ENCODE measurements at places on chromosomes 16 and 17.
A peak's percentile ranks its signal among the peaks of the same experiment; 100 is the strongest.

DNA sequence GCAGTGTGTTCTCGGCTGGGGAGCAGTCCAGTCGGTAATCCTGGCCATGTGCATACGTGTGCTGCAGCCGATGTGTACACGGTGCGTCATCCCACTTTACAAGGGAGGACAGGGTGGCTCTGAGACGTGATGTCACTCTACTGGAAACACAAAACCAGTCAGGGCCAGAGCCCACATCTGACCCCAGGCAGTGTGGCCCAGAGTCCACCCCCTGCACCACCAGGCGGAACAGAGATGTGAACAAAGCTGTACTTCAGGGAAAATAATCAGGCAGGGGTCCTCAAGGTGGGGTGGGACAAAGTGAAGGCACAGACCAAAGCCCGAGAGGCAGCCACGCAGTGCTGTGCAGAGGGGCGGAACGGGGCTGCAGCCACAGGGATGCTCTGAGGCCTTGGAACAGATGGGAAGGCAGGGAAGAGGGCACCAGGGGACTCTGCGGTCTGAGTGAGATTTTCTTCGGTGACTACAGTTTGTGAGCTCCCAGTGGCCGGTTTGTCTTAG, 181.5 kb downstream of the ZNF423 start:
- no peaks in the 10 kb centered on the region for H3K27me3 ChIP-seq
- H3K4me1 ChIP-seq = no peaks in the 10 kb centered on the region
- peaks cover 2% of the 10 kb centered on the region for H3K36me3 ChIP-seq
- H3K4me3 ChIP-seq = no peak overlapping the region

DNA sequence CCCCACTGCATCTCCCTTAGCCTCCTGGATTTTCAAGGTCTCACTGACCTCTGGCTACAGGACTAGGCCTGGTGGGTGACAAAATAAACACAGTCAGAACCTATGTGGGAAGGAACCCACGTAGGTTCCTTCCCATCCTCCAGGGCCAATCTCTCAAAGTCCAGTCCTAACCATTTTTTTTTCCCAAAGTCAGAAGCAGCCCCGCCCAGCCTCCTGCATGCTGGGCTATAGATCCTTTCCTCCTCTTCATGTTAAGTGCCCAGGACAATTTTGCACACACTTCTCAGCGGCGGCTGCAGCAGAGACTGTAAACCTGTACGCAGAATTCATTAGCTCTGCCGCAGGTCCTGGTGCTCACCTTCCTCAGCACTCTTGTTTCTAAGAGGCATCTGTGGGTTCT, 285.8 kb downstream of the NPIPA8 start:
- peaks cover 32% of the 10 kb centered on the region for H3K27me3 ChIP-seq
- no peaks in the 10 kb centered on the region for H3K36me3 ChIP-seq
- no peaks in the 10 kb centered on the region for H3K4me1 ChIP-seq
- no peak overlapping the region for H3K4me3 ChIP-seq
- H3K27ac ChIP-seq = no peak overlapping the region

GRCh38 chr17:59353936-59354755, 22.7 kb downstream of the YPEL2 start:
- H3K36me3 ChIP-seq = peaks cover 29% of the 10 kb centered on the region
- no peak for DNase-seq
- peak overlapping the region; percentile 89 for H3K27ac ChIP-seq
- H3K27me3 ChIP-seq = no peaks in the 10 kb centered on the region
- H3K4me1 ChIP-seq = peaks cover 68% of the 10 kb centered on the region

- H3K36me3 ChIP-seq = peaks cover 6% of the 10 kb centered on the region
- H3K27ac ChIP-seq = no peak overlapping the region
- no peak overlapping the region for H3K4me3 ChIP-seq
- no peak for DNase-seq
Observed at GRCh38 chr17:77148077-77148939, 7.5 kb downstream of the SEC14L1 start.

- no peak overlapping the region for H3K27ac ChIP-seq
- H3K36me3 ChIP-seq = no peaks in the 10 kb centered on the region
- no peak for DNase-seq
- no peak overlapping the region for H3K4me3 ChIP-seq
- H3K4me1 ChIP-seq = peaks cover 3% of the 10 kb centered on the region
Observed at GRCh38 chr16:89175280-89176146, 4.0 kb downstream of the CDH15 start.

DNA sequence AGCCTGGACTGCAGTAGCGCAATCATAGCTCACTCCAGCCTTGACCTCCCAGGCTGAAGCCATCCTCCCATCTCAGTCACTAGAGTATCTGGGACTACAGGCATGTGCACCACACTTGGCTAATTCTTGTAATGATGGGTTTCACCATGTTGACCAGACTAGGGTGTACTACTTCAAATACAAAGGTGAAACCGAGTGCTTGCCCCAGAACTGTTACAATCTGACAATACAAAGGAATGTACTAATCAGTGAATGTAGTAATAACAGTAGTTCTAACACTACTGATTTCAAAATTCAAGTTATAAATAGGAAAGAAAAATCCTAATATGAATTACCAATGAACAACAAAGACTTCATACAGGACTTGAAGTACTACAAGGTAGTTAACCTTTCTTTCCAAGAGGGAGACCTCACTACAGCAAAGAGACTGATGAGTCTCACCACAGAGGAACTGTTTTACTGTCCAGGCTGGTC, 24.4 kb downstream of the CRK start:
- no peak overlapping the region for H3K4me3 ChIP-seq
- H3K27ac ChIP-seq = no peak overlapping the region
- peaks cover 9% of the 10 kb centered on the region for H3K36me3 ChIP-seq
- peaks cover 5% of the 10 kb centered on the region for H3K4me1 ChIP-seq

GRCh38 chr16:66928702-66929388, 3.5 kb upstream of the RRAD start:
- no peak overlapping the region for H3K4me3 ChIP-seq
- peaks cover 11% of the 10 kb centered on the region for H3K4me1 ChIP-seq
- no peaks in the 10 kb centered on the region for H3K36me3 ChIP-seq
- no peak for DNase-seq
- H3K27ac ChIP-seq = no peak overlapping the region
- H3K27me3 ChIP-seq = peaks cover 38% of the 10 kb centered on the region

DNA sequence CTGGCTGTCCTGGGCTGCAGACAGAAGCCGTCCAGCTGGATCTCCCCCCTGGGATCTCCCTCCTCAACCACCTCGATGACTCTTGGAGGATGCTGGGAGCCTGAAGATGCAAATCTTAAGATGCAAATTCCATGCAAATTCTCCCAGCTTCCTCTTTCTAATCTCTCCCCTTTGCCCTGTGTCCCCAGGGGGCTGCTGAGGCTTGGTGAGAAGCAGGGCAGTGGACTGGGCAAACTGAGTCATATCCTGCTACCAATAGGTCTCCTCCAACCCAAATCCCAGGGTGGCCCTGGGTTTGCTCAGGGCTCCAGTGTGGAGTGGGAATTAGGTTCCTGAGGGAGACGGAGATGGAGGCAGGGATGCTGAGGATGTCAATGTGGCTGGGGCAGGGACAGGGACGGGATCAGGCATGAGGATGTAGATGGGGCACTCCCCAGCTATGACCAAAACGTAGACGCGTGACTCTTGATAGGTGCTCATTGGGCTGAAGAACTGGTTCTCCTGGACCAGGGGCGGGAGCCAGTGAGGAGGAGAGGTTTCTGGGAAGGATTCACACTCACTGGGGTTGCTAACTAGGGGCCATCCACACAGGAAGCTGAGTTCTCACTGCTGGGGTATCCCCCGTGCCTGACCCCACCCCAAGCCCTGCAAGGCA, 3.6 kb upstream of the ALOX12B start:
- H3K4me3 ChIP-seq = no peak overlapping the region
- H3K36me3 ChIP-seq = no peaks in the 10 kb centered on the region
- no peaks in the 10 kb centered on the region for H3K4me1 ChIP-seq
- peaks cover 73% of the 10 kb centered on the region for H3K27me3 ChIP-seq

DNA sequence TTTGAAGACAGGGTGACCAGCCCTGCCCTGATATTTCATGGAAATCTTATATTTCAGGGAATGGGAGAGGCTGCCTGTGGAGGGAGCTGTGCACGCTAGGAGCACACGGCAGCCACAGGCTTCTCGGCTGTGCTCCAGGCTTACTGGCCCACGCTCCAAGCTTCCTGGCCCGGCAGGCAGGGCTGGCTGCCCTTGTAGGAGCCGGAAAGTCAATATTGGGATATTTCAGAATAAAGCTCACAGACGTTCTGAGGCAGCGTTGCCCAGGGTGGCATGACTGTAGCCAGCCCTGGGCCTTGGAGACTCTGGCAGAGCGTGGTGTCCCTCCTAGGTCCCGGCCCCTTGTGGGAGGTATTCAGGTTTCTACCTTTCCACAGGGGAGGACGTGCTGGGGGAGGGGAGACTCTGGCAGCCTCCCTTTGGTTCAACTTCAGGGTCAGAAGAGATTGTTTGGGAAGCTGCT, 95.6 kb downstream of the NPIPB11 start:
- H3K27ac ChIP-seq = peak overlapping the region; percentile 59
- peaks cover 9% of the 10 kb centered on the region for H3K4me1 ChIP-seq
- no peak overlapping the region for H3K4me3 ChIP-seq
- H3K36me3 ChIP-seq = no peaks in the 10 kb centered on the region
- H3K27me3 ChIP-seq = peaks cover 14% of the 10 kb centered on the region
- DNase-seq = no peak

- H3K36me3 ChIP-seq = peaks cover 19% of the 10 kb centered on the region
- H3K4me1 ChIP-seq = peaks cover 1% of the 10 kb centered on the region
- no peak for DNase-seq
- no peak overlapping the region for H3K4me3 ChIP-seq
Observed at GRCh38 chr16:84482951-84483881, 21.2 kb downstream of the MEAK7 start.

DNA sequence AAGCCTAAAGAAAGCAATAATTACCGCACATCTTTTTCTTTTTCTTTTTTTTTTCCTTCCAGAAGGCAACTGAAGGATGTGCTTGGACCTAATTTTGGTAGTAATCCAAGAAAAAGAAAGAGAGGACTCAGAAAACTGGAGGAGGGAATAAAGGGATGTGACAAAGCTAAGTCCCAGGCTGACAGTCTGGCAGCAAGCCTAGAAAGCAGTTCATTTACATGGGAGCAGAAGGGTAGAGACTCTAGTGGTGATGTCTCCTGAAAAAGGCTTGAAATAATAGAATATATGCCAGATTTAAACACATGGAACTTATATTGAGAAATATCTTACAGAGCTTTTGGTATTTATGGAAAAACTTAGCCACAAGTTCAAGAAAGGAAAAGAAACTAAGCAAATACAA, 101.0 kb upstream of the SHISA6 start:
- H3K4me3 ChIP-seq = no peak overlapping the region
- no peak for DNase-seq
- H3K27ac ChIP-seq = no peak overlapping the region
- H3K36me3 ChIP-seq = no peaks in the 10 kb centered on the region
- peaks cover 13% of the 10 kb centered on the region for H3K27me3 ChIP-seq
- H3K4me1 ChIP-seq = no peaks in the 10 kb centered on the region

DNA sequence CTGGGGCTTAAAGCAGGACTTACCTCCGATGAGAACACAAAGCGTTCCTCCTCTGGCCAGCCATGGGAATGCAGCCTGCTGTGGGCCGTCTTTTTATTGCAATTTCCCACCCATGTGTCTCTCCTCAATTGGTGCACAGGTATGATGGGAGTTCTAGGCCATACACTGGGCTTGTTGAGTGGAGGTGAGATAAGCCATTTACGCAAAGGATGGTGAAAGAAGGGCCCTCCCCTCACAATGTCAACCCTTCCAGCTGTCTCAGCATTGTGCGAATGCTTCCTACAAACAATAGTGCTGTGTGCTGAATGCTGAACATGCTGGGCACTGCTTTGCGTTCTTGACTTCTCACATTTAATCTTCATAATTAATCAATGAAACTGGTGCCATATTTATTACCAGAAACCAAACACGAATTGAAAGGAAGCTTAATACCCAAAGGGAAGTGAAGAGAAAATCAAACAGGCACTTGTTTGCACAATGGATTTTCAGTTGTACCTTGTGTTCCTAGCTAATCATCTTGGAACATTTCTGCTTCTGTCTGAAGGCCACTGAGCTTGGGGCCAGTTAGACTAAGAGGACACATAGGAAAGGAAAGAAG, at the start of gene GP2:
Gene GP2, minus strand, starts transcription at position 70 of the 598 bp plus-strand sequence. CDS start 1,082 bp downstream, outside the sequence.
- H3K27me3 ChIP-seq = peaks cover 6% of the 10 kb centered on the region
- peak within 1 kb of the TSS; percentile 86 for H3K27ac ChIP-seq
- peaks cover 3% of the 10 kb centered on the region for H3K36me3 ChIP-seq
- no peak for DNase-seq
- peaks cover 59% of the 10 kb centered on the region for H3K4me1 ChIP-seq
- H3K4me3 ChIP-seq = peak within 1 kb of the TSS; percentile 0

- no peaks in the 10 kb centered on the region for H3K27me3 ChIP-seq
- no peaks in the 10 kb centered on the region for H3K36me3 ChIP-seq
- H3K4me3 ChIP-seq = no peak overlapping the region
- DNase-seq = no peak
Observed at GRCh38 chr16:46731691-46732555, 16.2 kb downstream of the MYLK3 start.

GRCh38 chr16:70692873-70693671, 7.2 kb upstream of the MTSS2 start:
- DNase-seq = no peak
- no peak overlapping the region for H3K4me3 ChIP-seq
- peaks cover 1% of the 10 kb centered on the region for H3K4me1 ChIP-seq

DNA sequence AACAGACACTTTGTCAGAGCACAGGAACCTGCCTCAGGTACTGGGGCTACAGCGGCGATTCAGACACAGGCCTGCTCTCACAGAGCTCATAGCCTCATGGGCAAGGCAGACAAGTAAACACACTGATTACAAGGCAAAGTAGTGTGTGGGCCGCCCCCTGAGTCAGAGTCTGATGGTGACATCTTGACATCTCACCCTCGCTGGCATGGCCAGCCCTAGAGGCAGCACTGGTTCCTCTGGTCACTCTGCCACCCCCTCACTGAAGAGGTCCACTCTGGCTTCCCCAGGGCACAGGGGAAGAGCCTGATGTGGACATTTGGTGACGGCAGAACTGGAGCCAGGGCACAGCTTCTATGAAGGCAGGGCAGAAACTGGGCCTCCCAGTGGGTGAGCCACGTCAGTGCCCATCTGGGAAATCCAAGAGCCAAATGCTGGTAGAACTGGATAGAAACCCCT, 32.9 kb upstream of the TOB1 start:
- no peak overlapping the region for H3K27ac ChIP-seq
- DNase-seq = no peak
- no peaks in the 10 kb centered on the region for H3K36me3 ChIP-seq
- peaks cover 37% of the 10 kb centered on the region for H3K4me1 ChIP-seq

- H3K4me3 ChIP-seq = no peak overlapping the region
- no peak for DNase-seq
- H3K27ac ChIP-seq = no peak overlapping the region
- H3K36me3 ChIP-seq = no peaks in the 10 kb centered on the region
- no peaks in the 10 kb centered on the region for H3K27me3 ChIP-seq
Observed at GRCh38 chr17:55898195-55898594, 147.3 kb downstream of the PCTP start.

- peaks cover 16% of the 10 kb centered on the region for H3K4me1 ChIP-seq
- peaks cover 4% of the 10 kb centered on the region for H3K36me3 ChIP-seq
- DNase-seq = no peak
- no peaks in the 10 kb centered on the region for H3K27me3 ChIP-seq
- H3K4me3 ChIP-seq = no peak overlapping the region
- peak overlapping the region; percentile 91 for H3K27ac ChIP-seq
Observed at GRCh38 chr16:3646348-3646920, 8.1 kb upstream of the DNASE1 start.

GRCh38 chr17:49687878-49688491, 10.1 kb upstream of the SPOP start:
- H3K4me3 ChIP-seq = no peak overlapping the region
- H3K27ac ChIP-seq = peak overlapping the region; percentile 60
- H3K4me1 ChIP-seq = peaks cover 5% of the 10 kb centered on the region
- H3K36me3 ChIP-seq = no peaks in the 10 kb centered on the region
- DNase-seq = no peak

All from progenitor cell of endocrine pancreas (in vitro differentiated cells).